T47D (cell line): ENCODE measurements at places on chromosomes 2 and 18.

GRCh38 chr2:9333591-9334171 lies 89.6 kb downstream of the ITGB1BP1 start:
- peak; percentile 45 for DNase-seq

GRCh38 chr2:27219091-27219490 lies 1.9 kb downstream of the CAD start:
- DNase-seq: no peak

GRCh38 chr2:238370823-238371372 lies 50.6 kb downstream of the TRAF3IP1 start:
- DNase-seq: no peak

DNA sequence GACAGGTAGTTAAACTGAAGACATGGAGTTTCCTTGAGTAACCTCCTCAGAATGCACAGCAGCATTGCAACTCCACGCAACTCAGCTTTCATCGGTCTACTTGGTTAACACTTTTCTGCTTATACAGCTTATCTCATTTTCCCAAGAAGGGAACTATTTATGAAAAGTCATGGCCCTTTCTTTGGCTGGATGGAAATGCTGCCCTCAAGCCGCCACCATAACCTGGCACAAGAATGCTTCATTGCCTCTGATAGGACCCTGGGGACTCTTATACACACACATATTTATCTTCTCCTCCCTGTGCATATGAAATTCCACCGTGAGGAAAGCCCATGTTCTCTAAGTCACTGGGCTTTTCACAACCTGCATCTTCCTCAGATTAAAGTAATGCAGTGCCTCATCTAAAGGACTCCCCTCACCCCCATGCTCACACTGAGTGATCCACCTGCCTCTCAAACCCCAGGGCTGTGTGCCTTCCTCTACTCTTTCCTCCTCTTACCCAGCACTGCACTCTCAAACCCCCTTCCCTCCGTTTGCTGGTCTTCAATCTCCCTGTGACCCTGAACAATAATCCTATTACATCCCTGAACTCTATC lies 192.0 kb upstream of the HNRNPA3 start:
- no peak for DNase-seq

- peak; percentile 19 for DNase-seq
Observed at GRCh38 chr2:29314816-29315571, 199.8 kb downstream of the CLIP4 start.

- no peak for DNase-seq
Observed at GRCh38 chr2:15852811-15853210, 87.5 kb upstream of the MYCN start.
